ENCODE measurements at places on chromosomes 2 and 18.

DNA sequence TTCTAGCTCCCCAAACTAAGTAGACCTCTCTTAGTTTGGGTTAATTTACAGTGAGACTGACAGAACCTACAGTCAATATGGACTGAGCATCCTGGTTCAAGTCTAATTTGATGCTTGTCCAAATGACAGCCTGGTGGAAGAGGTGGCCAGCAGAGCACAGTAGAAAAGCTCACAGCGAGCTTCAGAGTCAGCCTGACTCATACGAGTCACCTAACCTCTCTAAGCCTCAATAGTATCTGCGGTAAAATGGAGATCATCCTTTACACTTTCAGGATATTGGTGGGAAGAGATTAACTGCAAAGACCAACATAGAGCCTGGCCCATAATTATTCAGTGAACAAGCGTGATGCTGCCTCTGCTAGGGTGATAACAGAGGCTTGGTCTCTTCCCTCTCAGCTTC lies 54.5 kb downstream of the DOCK10 start:
- DNase-seq = no peak

- DNase-seq = no peak
These were observed 101.4 kb upstream of the PPP1CB start for GRCh38 chr2:28650266-28650584.

DNA sequence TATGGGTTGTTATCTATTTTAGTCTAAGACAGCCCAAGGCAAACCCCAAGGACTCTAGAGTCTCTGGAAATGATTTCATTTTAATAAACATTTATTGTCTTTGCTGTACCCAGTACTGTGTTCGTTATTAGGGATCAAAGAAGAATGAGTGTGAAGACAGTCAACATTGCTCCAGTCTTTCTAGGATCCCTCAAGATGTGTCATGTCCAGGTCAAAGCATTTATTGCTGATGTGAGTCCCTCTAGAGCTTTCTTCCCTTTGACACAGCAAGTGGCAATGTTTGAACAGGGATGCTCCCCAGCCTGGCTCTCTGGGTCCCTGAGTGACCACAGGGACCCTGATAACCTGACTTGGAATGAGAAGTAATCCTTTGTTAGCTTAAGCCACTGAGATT lies 123.1 kb upstream of the STK17B start:
- no peak for DNase-seq

GRCh38 chr2:142495141-142495540 lies 364.3 kb upstream of the LRP1B start:
- no peak for DNase-seq

DNA sequence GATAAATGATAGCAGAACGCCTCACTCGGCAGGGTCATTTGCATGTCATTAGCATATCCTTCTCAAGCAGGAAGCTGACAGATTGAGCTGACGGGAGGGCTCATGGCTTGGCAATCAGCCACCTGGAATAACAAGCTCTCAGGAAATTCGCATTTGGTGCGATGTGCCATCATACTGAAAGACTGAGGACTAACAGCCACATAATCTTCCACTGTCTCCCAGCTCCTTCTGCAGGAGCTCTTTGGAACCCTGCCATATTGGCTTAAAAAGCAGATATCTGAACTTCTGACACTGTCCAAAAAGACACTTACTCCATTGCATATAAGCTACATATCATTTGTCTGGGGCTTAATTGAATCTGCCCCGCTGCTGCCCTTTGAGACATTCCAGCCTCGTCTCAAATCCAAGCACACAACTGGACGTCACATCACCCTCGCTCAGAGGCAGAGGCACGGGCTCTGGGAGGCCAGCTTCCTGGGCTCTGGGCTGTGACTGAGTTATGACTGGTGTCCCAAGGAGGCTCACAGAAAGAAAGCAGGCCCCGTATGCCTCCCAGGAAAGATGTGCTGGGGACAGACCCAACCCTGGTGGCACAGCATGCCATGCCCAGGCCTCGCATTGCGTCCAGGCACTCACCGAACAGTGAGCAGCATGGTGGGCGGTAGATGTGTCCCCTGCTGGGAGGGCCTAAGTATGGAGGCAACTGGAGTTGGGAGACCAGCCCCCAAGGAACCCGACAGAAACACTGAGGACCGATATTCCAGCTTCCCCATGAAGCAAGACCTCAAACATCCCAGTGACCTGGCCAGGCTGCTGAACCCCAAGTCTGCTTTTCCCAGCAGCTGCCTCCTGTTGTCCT lies 228.0 kb downstream of the ATAD2B start:
- no peak for DNase-seq

DNA sequence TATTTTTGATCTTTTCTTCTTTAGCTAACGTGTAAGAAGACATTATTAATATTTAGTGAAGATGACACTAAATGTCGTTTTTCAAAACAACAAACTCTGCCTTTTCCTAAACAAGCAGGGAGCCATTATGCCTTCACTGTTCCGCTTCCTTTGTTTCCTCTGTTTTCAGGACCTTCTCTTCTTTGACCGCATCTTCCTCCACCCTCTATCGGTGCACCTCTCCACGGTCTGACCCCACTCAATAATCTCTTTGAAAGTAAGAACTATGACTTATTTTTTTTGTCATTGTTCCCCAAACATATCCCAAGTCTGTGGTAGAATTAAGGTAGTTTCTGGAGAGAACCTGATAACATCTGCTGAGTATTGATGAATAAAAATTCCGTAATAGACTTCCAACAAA lies 5.8 kb upstream of the SCN1A start:
- DNase-seq = no peak

- DNase-seq = no peak
These were observed 2.4 kb downstream of the PELI1 start for GRCh38 chr2:64141674-64142405.

DNA sequence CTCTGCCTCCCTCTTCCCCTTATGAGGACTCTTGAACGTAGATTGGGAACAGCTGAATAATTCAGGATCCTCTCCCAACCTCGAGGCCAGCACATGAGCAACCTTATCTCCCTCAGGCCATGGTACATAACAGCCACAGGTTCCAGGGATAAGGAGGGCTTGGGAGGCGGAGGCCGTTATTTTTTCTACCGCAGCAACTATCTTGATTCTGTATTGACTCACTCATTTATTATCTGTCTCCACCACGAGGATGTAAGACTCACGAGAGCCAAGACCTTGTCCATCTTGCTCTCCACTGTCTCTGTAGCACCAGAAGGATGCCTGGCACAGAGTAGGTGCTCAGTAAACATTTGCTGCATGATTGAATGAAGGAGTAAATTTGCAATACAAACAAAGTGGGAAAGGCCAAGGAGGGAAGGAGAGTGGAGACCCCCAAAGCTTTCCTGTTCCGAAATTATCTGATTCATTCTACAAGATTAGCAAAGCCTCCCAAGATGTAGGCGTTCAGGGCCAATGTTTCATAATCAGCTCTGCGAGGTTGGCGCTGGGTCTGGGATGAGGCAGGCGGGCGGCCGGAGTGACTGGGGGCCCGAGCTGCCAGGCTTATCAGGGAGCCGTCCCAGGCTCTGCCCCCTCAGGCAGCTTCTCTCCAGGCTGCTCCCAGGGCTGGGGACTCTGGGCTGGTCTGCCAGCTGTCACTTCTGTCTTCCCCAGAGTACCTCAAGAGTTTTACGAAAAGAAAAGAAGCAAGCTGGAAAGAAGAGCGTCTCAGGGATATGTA lies 31.6 kb downstream of the INPP5D start:
- DNase-seq = no peak

Measured in activated T-helper 1 cell treated with anti-CD3 and anti-CD28 coated beads, Interleukin-2, amount 50 U/mL, for 16 hours (primary cell).